ENCODE measurements at places on chromosomes 1 and 21.

DNA sequence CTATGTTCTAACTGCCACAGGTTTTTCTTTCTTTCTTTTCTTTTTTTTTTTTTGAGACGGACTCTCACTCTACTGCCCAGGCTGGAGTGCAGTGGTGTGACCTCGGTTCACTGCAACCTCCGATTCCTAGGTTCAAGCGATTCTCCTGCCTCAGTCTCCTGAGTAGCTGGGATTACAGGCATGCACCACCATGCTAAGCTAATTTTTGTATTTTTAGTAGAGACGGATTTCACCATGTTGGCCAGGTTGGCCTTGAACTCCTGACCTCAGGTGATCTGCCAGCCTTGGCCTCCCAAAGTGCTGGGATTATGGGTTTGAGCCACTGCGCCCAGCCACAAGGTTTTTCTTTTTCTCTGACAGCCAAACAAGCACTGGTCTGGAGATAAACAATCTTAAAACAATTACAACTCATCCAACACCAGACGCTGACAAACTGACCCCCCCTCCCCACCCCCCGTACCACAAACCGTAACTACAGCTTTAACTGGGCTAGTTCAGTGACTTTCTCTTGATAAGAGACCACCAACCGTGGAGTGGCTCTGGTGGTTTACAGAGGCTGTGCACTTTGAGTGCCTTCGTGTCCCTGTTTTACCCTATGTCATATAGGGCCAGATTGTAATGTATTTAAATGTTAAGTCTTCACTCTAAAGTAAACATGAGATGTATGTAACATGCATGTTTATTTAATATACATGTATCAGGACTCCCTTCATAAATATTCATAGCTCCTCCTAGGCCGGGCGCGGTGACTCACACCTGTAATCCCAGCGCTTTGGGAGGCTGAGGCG is 19.5 kb upstream of the PUM1 start:
- no peak for DNase-seq

DNA sequence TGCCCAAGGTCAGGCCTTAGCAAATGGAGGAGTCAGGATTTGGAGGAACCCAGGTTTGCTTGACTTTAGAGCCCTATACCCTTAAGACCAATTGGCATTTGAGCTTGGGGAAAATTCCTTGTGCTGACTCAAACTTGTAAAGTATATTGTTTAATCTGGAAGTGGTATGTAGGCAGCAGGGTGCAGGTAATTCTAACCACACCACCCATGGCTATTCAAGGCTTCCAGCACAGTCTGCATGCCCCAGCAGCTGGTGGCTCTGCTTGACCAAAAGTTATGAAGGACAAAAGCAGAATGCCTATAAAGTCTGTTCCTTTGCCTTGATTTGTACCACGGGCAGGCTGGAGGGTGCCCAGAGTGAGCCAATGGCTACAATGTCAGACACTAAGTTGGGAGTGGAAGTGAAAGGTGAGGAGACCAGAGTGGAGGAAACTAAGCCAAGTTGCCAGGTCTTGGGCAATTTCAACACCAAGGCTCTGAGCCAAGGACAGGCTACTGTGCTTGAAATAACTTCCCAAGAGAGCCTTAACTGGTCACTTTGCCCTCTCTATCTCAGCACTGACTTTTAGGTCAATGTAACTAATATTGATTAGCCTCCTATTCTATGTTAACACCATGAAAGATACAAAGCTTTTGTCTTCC is 4.7 kb upstream of the G0S2 start:
- DNase-seq = no peak

DNA sequence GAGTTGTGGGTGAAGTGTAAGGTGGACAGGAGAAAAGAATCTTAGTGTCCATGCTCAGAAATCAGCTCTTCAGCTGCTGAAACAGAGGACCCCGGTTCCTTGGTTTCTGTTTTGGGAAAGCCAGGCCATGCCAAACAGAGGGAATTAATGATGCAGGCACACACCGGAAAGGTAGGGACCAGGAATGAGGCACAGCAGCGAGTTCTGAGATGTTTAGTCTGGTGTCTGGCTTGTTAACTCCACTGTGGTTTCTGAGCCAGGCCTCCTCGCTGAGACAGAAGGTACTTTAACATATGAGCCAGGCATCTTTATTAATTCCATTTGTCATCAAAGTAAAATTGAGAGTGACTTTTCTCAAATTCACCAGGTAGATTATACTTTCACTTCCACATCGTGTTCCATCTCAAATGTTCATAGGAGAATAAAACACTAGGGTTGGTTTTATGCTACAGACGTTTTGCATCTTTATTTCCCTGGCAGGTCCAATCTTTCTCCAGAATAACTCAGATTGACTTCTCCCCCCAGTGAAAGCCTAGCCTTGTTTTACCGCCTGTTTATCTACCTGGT is 23.5 kb downstream of the LRRC8D start:
- DNase-seq = no peak

GRCh38 chr21:33968995-33969348 is 53.4 kb upstream of the ATP5PO start:
- no peak for DNase-seq

DNA sequence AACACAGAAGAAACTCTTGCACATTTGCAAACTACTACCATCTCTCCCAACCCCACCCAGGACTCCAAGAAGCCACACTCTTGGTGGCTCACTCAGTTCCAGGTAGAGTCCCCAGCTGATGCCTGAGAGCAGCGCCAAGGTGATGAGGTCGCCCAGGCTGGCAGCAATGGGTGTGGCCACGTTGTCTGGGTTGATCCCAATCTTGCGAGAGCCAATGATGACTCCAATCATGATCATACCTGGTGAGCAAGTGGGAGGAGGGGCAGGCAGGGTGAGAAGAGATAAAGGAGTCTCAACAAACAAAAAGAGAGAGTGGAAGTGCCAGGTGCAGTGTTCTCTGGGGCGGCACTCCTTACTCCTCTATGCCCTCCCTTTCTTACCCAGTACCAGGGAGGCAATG is 14.4 kb downstream of the SLC41A1 start:
- no peak for DNase-seq

- no peak for DNase-seq
These were observed 5.8 kb downstream of the S100A8 start for GRCh38 chr1:153384958-153385580.

DNA sequence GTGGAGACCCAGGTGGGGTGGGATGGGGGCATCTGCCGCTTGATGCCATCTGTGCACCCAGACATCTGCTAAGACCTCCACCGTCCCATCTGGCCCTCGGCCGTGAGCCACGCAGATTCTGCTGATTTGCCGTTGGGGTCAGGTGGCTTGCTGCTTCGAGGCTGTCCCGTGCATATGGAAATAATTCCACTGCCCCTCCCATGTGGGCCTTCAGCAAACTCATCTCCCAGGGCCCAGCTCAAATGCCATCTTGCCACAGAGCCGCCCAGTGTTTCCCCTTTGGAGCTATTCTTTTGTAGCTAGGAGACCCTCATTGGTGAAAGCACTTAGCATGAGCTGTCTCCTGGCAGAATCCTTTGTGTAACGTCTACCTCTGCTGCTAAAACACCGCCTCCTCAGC is 99.8 kb downstream of the KAZN start:
- DNase-seq = no peak

- DNase-seq = no peak
These were observed 75.4 kb downstream of the CACHD1 start for GRCh38 chr1:64545118-64545843.

GRCh38 chr1:117267232-117267774 is 56.6 kb upstream of the VTCN1 start:
- no peak for DNase-seq

DNA sequence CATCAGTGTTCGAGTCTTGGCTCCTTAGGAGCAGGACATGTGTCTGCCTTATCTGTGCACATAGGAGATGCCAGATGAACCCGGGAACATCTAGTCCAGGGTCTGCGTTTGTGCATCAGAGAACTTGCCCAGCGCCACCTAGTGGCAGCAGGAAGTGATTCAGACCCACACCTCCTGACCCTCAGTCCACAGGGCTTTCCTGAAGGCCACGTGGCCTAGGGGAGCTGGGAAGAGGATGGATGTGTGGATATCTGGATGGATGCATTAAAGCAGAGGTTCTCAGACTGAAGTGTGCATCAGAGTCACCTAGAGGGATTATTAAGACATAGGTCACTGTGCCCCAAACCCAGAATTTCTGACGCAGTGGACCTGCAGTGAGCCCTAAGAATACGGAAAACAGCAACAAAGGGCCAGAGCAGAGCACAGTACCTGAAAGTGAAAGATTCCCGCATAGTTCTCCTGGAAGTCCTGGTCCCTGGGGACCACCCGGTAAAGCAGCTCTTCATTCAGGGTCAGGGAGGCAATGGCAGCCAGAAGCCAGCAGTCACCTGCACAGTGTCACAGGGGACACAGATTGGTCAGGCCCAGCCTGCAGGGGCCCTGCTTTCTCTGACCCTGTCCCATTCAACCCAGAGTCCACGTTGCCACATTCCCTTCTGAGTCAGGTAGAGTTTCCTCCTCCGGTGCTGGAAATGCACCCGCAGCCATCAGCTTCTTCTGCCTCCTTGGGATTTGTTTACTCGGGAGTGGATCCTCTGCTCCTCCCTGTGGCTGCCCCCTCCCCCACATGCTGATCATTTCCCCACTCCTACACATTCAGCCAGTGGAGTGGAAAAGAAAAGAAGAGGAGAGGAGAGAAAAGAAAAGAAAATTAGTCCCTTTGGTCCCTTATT is 37.0 kb downstream of the CAPN8 start:
- no peak for DNase-seq

DNA sequence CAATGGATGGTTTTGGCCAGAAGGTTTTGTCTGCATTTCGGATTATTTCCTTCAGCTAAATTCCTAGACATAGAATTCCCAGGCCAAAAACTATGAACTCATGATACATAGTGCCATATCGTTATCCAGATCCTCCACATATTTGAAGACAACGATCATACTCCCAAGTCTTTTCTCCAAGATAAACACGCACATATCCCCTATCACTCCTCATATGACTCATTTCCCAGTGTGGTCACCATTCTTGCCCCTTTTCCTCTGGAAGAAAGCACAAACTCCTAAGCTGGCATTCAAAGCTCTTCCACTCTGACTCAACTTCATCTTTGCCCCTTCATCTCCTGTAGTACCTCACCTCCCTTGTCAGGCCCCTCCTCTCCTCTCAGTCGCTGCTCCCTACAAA is 277.6 kb downstream of the PLPP3 start:
- no peak for DNase-seq

DNA sequence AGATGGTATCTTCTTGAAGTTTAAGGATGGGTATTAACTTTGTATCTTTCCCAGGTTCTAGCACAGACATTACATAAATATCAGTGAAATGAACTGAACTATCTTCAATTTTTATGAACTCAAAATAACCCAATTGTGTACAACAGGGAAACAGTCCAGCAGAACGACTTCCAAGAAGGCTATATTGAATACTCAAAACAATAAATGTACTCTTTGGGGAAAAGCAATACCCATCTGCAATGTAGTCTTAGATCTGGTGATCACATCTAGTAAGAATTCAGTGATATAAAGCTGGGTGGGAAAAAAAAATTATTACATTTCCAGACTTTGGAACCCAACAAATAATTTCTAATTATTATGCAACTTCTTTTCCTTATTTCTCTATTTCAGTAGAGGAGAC is 33.1 kb upstream of the GORAB start:
- DNase-seq = no peak

- no peak for DNase-seq
These were observed 68.8 kb downstream of the JMJD4 start for GRCh38 chr1:227666286-227666685.

DNA sequence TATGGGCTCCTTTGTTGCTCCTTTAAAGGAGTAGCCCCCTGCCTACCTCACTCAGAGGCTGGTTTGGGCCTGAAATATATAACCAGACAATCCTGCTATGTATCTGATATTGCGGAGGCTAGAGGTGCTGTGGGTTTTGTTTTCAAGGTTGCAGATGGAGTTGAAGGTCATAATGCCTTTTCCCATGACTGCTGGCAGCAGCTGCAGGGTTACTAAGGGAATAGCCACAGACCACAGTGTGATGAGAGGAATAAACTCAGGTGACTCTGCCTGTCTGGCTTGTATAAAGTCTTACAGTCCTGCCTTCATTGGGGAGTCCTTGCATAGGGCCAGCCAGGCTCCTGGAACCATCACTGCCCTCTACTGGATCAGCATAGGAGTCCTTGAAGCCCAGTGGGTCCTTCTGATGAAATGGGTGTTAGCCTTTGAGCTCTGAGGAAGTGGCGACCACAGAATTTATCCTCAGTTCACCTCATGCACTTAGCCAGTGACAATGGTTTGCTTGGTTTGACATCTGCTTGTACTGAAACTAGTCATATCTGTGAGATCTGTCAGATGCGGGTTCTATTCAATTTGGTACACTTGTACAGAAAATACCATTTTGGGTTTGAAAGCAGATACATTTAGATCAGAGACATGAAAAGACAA is 174.4 kb upstream of the HMCN1 start:
- DNase-seq = peak; percentile 29

DNA sequence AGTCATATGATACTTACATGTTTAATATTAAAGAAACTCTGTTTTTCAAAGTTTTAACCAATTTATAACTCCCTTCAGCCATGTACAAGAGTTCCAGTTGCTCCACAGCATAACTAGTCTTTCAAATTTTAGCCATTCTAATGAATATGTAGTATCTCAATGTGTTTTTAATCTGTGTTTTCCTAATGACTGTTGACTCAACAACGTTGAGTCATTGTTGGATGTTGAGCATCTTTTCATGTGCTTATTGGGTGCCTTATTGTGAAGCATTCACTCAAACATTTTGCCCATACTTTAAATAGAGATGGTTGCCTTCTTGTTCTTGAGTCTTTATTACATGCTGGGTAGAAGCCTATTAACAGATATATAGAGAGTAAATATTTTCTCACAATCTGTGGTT is 240.2 kb upstream of the LYPLAL1 start:
- no peak for DNase-seq

- no peak for DNase-seq
These were observed 9.9 kb downstream of the WNT9A start for GRCh38 chr1:227937838-227938145.

- no peak for DNase-seq
These were observed 253.1 kb upstream of the FGGY start for GRCh38 chr1:59043796-59044195.

DNA sequence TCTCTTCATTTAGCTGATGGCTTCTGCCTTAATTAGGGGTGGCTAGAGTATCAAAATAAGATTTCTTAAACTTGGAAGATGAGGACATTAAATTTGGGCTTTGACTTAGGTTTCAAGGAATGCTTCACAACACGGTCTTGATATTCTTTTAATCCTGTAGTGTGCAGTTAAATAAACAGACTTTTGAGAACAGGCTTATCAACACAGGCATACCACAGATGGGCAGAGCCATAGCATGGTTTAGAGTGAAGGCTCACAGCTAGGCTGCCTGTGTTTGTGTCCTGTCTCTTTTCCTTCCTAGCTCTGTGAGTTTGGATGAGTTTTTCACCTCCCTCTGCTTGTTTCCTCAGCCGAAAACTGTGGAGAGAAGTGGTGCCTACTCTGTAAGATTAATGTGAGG is 102.3 kb upstream of the IPO9 start:
- DNase-seq = no peak
